Gastroesophageal sphincter (tissue), 4 donors: ENCODE measurements at places on chromosomes 3 and 15. TPM values are rescaled to one million over a fixed set of nuclear protein-coding genes. Genes with fewer than 3 reads are reported as not detected.

DNA sequence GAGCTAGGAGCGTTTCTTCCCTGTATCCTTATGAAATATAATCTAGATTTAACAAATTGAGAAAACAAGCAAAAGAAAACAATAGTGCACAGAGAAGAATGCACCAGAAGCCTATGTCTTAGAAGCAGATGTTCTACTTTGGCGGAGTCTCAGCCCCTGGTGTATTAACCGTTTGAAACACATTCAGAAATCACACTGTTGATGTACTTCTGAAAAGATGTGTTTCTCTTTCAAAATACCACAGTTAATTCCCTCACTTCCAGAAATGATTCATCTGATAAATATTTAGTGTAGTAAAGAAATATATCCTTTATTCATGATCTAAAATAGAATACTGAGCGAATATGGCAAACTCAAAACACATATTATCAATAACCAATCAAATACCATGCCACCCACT, 77.7 kb downstream of the CBLB start:
- peak; percentile 31 for ATAC-seq

DNA sequence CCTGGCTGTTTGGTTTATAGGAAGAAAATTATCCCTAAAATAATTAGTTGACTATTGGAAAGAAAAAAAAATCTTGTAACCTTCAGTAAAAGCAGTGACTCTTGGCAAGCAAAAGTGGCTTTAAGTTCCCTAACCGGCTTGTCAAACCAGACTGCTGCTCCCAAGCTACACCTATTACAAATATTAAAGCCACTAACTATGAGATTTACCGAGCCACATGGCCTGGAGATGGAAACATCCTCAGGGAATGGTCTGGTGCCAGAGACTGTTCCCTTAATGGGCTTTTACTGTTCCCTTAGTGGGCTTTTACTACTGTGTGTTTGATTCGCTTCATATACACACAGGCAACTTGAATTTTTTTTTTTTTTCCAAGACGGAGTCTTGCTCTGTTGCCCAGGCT, 35.9 kb upstream of the ZNF774 start:
- no peak for ATAC-seq

DNA sequence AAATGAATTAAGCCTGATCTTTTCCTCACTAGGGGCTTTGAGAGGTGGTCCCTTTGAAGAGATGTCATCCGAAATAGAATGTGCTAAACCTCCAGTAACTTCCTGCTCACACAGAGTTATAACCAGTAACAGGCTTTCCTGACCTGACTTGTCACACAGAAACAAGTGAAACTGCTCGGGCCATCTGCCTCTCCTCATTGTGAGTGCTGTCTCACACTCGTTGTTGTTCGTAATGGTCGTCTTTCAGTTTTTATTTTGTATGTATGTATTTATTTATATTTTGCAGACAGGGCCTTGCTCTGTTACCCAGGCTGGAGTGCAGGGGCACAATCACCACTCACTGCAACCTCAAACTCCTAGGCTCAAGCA, 24.0 kb downstream of the ACSBG1 start:
- ATAC-seq: no peak

GRCh38 chr3:69058180-69058946, 6.2 kb upstream of the TMF1 start:
- no peak for ATAC-seq

DNA sequence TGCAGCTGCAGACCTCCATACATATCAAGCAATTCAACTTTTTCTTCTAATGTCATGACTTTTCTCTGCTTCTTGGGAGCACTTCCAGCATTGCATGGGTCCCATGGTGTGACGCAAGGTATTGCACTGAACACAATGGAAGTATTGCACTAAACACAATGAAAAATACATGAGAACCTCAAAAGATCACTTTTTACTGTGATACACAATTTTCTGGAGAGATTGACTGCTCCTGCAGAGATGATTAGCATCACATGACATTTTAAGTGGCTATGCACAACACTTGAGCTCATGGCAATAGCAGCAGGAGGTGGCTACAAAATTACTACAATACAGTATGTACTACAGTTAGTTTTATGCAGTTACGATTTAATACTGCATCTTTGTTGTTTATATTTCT, 113.5 kb upstream of the BHLHE40 start:
- ATAC-seq: no peak

- no peak for ATAC-seq
Measured at GRCh38 chr3:170815340-170815739, 54.7 kb downstream of the RPL22L1 start.

- ATAC-seq: no peak
Measured at GRCh38 chr3:132038198-132038825, 3.5 kb upstream of the CPNE4 start.

GRCh38 chr15:22811640-22812039, 25.2 kb downstream of the NIPA1 start:
- ATAC-seq: no peak

DNA sequence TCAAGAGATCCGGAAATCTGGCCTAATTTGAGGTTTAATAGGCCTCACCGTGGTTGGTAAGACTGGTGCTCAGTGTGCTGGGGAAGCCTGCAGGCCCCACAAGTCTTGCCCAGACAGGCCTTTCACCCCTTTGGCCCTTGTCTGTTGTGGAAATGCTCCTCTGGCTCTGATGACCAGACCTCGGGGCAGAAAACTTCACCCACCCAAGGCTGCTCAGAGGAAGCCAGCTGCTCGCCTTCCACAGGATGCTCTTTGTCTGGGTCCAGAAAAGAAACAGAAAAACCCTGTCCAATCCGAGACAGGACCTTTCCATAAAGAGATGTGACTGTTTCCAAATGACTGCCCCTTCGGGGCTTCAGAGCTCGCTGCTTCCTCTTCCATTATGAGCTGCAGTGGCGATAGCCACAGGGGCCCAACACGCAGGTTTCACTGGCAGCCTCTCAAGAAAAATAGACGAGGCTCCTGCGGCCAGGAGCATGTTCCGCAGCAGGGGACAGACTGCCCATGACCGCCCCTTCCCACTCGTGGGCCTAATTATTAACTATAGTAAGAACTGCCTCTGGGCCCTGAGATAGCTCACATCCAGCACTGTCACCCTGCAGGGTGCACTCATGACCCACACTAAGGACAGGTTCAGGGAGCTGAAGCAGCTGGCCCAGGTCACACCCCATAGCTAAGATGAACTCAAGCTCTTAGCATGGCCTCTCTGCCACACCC, 6.8 kb upstream of the SNX22 start:
- ATAC-seq: no peak

DNA sequence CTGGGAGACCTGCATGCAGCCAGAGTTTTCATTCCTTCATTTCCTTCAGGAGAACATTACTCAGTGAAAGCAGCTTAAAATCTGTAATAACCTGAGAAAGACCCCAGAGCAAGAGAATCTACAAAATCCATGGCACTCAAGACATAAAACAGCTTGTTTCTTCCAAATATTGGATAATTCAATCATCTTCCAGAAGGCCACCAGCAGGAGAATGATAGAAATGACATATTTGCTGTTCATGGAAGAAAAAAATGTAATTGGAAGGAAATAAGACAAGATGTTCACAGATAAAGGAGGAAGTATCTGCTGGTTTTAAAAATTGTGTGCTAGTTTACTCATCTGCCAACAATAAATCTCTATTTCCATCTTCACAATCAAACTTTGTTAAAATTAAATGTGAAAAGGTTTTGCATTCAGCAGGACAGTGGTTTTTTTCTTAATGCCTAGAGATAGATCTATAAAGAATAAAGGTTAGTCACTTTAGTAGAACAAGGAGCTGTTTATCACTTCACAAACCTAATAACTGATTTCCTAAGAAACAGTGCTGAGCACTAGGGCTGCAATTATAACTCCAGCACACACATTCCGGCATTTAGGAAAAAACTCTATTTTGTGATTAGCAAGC, 530.8 kb downstream of the NSUN3 start:
- ATAC-seq: no peak

- ATAC-seq: no peak
Measured at GRCh38 chr3:192772240-192772894, 45.0 kb upstream of the FGF12 start.

GRCh38 chr3:49383387-49383786, 25.2 kb upstream of the GPX1 start:
- no peak for ATAC-seq

DNA sequence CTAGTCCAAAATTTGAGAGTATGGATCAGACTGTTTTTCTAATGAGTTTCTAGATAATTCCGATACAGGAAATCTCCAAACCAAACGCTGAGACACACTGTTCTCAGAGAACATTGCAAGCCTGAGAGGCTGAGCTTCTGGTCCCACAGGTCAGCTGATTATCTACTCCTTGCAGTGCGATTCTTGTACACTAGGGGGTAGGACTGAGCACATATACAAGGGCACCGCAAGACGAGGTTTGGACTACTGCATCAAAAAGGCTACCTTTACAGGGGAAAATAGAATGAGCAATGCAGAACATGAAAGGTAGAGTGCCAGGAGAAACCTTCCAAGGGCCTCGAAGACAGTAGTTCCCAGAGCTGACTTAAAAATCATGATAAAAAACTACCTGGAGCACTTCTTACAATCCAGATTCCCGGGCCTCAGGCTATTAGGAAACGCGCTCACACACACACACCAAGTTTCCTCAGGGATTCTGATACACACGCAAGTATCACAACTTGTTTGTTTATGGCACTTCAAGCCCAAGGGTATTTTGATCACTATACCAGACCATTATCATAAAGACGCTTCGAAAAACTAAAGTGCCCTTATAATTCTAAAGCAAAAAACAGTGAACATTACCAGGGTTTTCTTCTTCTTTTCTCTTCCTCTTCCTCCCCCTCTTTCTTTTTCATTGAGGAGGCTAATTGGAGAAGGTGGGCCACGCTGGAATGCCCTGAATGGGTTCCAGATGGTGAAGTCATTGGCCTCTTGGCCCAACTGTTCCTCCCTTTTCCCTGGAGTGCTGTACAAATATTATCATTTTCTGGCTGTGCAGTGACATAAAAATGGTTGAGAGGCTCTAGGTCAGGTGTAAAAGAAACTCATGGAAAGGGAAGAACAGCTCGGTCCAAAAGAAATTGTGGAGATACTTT, 61.8 kb downstream of the SLC12A8 start:
- ATAC-seq: no peak

Gene MRAS
- 54.9 TPM for total RNA-seq

Gene LRRC3B
- 0.31 TPM for total RNA-seq

Gene IL17RB
- total RNA-seq: 0.59 TPM

Gene POPDC2
- 83.8 TPM for total RNA-seq
